ENCODE measurements at places on chromosomes 5 and 9.

- no peak for DNase-seq
Observed at GRCh38 chr9:109894921-109895758, 115.1 kb downstream of the PALM2AKAP2 start.

GRCh38 chr5:140223567-140223966 lies 48.6 kb downstream of the CYSTM1 start:
- no peak for DNase-seq

DNA sequence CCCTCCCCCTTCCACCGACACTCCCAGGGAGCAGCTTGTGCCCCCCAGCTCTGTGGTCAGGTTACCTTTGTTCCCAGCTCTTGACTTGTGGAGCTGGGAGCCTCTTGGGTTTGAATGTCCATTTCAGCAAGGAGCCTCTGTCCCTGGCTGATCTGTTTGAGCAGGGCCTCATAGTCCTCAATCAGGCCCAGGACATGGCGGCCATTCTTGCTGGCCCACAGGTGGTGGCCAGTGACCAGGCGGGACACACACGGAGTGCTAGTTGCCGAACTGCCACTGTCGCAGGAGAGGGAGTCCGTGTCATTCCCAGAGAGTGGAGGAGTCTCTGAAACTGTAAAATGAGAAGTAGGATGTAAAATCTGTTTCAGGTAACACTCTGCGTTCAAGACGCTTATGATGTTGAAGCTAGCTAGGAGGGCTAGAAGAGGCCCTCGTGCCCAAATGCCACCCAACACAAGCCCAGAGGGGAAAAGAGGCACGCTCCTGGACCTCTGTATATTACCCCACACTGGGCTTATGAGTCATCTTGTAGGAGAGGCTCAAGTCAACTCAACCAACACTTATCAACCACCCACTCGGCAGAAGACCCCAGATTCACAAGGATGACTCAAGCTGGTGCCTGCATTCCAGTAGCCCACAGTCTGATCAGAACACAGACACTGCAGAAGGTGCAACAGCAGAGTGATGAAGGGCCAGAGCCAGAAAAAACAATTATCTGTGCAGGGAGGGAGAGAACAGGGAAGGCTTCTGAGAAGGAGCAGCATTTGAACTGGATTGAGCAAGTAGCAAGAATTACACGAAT lies 177.0 kb downstream of the CDK5RAP2 start:
- DNase-seq = peak; percentile 74

DNA sequence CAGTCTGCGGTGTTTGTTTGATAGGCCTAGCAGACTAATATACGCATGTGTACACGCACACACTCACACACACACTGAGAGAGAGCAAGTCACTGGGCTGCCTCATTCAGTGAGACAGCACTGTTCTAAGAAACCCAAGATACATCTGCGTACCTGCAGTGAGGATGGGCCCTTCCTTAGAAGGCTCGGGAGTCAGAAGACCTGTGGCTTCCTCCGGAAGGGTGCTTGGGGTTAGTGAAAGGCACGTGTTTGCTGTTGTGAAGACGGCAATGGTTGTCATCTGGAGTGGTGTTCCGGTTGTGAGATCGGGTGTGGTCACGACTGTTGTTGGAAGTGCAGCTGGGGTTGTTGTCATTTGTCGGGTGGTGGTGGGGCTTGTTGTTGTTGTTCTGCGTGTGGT lies 11.7 kb downstream of the TIMD4 start:
- DNase-seq = no peak

Data from HL-60 (cell line).